ENCODE measurements at places on chromosomes 3 and 15.

- no peak for DNase-seq
Measured at GRCh38 chr3:23748398-23749110, 57.2 kb upstream of the UBE2E1 start.

DNA sequence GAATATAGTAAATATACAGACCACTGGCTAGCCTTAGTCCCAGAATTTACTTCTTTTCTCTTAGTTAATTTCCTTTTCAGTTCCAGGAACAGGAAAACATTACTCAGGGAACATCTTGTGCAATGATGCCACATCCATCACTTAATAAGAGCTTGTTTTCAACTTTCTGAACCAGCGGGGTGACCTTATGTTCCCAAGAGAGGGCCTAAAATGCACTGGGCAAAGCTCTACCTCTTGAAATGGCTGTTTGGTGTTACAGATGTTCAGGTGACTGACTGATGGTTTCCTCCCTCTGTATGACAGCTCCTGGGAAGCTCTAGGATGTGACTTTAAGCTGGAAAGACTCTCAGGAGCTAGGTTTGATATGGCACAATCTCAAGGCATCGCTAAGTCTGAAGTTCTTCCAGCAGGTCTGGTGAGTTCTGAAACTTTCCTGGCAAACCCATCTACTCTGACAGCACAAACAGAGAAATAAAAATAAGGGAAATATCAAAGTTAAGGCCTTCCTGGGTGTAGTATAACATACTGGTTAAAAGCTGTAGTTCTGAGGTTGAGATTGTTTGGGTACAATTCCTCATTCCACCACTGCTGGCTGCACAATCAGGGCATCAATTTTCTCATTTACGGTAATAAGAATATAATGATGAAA lies 98.6 kb downstream of the ZIC1 start:
- DNase-seq = no peak

DNA sequence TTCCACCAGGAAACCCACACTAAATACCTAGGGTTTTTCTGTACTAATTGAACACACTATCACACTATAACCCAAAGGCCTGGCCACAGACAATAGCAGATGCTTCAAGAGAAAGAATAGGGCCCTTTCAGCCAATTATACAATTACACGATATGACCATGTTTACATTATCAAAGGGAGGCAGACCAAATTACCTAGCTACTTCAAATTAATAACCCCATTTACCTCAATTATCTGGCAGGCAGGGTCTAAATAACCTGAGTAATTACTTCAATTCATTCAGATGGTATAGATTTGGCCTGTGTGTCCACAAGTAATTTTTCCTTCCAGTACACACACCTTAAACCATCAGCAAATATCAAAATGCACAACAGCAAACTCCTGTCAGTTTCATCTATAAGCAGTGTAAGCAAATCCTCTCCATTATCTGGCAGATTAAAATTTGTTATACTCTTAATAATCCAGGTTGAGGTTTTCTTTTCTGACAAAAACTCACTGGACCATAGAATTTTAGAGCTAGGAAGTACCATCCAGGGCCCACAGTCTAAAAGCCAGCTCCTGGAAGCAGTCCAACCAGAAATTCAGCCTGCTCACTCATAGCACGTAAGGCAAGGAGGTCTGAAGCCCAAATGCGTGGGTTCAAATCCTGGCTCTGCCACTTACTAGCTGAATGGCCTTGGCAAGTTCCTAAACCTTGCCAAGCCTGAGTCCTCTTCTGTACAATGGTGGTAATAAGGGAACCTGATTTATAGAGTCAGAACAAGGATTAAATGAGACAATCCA lies 51.8 kb downstream of the RFTN1 start:
- DNase-seq = no peak

DNA sequence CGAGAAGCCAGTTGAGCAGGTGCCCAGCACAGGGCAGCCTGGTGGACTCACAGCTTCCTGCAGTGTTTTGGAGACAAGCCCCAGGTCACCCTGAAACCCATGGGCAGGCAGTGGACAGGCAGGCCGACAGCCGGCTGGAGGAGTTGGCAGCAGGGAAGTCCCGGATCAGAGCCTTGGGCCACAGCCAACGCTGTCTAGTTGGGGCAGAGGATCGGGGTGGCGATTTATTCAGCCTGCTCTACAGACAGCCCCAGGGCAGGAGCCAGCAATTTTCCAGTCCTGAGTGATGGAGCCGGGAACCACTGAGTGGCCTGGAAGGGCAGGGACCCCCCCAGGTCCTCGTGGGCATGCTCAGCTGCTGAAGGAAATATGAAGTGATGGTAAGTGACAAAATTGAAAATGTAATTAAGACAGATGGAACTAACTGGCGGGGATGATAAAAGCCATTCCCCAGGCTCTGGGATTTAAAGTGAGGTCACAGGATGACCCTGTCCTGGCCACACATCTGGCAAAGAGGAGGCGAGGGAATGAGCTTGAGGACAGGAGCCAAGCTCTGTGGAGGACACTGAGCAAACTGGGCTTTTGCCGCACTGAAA lies 34.4 kb upstream of the TBC1D21 start:
- DNase-seq = no peak

- DNase-seq = no peak
Measured at GRCh38 chr3:127908202-127908601, 6.8 kb upstream of the KBTBD12 start.

- DNase-seq = no peak
Measured at GRCh38 chr3:3346556-3346955, 167.1 kb upstream of the CRBN start.

GRCh38 chr15:60605879-60606307 lies 127.0 kb upstream of the ICE2 start:
- no peak for DNase-seq

GRCh38 chr15:48946840-48947187 lies 16.9 kb downstream of the SHC4 start:
- DNase-seq = no peak

DNA sequence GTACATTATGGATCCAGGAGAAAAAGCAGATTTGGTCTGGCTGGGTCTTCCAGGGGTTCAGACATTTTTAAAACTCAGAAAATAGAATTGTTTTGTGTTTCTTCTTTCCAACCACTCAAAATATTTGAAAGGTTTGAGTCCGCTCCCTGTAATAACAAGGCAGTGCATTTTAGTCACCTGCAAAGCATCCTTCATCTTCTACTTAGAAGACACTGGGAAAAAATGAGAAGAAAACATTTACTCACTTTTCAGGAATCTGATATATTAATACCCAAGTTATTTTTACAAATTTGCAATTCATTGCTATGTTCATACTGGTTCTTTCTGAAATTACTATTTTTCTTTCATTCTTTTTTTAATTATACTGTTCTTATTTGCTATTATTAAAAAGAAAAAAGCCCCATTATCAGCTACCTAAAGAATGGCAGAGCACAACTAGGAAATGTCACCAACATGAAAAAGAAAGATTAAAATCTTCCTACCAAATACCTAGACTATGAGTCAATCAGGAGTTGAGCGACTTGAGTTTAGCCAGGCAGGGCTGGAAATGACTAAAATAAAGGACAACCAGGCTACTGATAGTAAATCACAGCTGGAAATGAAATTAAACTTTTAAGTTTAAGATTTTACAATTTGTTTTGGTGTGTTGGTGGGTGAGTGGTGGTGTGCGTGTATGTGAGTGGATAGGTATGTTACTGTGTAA lies 280.3 kb upstream of the THBS1 start:
- peak; percentile 54 for DNase-seq

DNA sequence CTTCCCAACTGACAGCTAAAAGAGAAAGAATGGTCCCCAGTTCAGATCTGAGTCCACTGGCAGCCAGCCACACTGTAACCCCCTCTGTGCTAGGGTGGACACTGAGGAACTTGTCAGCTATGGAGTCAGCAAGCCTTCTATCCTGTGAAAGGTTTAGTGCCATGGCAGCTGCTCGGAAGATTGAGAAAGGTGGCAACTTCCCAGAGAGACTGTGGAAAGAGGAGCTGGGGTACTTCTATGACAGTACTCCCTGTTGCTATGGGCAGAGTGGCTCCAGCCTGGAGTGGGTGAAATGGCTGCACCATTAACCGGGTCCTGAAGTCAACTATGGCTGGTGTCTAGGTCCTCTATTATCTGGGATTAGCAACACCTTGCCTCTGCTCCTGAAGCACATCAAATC lies 447.2 kb downstream of the EPHB1 start:
- DNase-seq = no peak

GRCh38 chr3:132352556-132353143 lies 35.4 kb downstream of the ACP3 start:
- DNase-seq = peak; percentile 46

GRCh38 chr3:28940994-28941393 lies 339.9 kb upstream of the RBMS3 start:
- no peak for DNase-seq

- no peak for DNase-seq
Measured at GRCh38 chr15:68997930-68998777, 16.3 kb upstream of the NOX5 start.

GRCh38 chr3:101631098-101631796 lies 45.7 kb downstream of the ZBTB11 start:
- DNase-seq = no peak

GRCh38 chr15:46331546-46331945 lies 696.7 kb downstream of the SQOR start:
- DNase-seq = no peak

GRCh38 chr3:162641317-162641716 lies 1144.7 kb downstream of the OTOL1 start:
- no peak for DNase-seq

DNA sequence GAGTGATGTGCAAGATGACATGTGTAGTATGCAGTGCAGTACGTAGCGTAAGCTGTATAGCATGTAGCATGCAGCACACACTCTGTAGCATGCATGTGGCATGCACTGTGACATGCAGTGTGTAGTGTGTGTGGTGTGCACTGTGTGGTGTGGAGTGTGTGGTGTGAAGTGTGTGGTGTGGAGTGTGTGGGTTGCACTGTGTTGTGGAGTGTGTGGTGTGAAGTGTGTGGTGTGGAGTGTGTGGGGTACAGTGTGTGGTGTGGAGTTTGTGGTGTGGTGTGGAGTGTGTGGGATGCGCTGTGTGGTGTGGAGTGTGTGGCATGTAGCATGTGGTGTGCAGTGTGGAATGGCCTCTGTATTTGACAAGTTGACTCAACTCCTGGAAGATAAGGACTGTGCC lies 39.2 kb downstream of the ROPN1B start:
- no peak for DNase-seq

DNA sequence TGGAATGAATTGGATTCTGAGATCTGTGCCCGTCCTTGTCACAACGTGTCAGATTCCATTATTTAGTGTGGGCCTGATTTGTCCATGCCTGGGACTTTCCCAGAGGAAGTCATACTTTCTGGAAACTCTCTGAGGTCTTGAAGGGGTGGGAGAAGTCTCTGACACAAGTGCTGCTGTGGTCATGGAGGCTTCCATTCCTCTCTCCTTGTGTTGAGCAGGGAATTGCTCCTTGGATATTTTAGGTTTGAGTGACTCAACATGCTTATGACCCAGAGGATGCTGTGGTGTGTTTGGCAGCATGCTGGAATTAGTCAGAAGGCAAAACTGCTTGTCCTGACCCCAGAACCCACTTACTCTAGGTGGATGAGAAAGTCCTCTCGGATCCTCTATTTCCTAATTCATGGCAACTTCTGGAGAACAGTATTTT lies 132.1 kb downstream of the LPP start:
- DNase-seq = peak; percentile 85

- DNase-seq = no peak
Measured at GRCh38 chr3:152436707-152437590, 168.2 kb downstream of the MBNL1 start.

DNA sequence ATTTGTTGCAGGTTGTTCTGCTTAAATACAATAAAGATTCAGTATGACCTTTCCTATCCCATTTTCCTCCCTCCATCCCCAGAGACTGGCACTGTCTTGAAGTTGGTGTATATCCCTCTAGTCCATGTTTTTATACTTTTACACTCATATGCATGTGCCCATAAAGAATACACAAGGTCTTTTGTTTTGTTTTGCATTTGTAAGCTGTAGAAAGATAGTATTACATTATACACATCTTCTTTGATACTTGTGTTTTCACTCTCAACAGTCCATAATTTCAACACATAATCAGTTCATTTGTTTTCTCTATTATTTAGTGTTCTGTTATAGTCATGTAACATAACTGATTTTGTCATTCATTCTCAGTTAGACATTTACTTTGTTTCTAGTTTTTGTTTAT lies 88.7 kb upstream of the AADACL2 start:
- DNase-seq = no peak

- DNase-seq = no peak
Measured at GRCh38 chr15:78995921-78996893, 51.4 kb upstream of the CTSH start.

- peak; percentile 32 for DNase-seq
Measured at GRCh38 chr15:25244731-25245585, 193.9 kb downstream of the UBE3A start.

DNA sequence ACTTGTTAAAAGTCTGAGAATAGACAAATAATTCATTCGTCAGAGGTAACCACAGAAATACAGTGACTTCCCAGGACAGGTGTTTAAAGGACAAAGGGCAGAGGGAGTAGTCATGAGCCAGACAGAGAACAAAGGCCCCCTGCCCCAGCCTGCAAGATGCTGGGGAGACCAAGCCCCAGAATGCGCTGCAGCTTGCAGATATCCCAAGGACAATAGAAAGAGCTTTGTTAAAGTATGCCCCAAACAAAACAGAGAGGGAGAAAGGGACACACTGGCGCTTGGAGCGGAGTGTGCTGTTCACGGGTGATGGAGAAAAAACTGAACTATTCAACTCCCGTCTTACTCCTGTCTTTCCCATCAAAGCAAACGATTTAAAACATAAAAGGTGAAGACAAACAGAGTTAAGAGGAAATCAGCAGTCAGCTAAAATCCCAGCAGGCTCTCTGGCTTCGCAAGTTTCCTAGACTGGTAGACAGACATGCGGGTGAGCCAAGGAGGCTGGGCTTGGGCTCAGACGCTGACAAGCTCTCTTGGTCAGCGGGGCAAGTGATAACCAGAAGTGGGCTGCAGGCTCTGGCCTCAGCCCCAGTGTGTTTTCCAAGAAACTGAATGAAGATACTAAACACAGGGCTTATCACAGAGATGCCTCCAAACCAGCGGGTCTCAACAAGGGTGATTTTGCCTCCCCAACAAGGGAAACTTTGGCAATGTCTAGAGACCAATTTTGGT lies 130.1 kb downstream of the UACA start:
- no peak for DNase-seq

DNA sequence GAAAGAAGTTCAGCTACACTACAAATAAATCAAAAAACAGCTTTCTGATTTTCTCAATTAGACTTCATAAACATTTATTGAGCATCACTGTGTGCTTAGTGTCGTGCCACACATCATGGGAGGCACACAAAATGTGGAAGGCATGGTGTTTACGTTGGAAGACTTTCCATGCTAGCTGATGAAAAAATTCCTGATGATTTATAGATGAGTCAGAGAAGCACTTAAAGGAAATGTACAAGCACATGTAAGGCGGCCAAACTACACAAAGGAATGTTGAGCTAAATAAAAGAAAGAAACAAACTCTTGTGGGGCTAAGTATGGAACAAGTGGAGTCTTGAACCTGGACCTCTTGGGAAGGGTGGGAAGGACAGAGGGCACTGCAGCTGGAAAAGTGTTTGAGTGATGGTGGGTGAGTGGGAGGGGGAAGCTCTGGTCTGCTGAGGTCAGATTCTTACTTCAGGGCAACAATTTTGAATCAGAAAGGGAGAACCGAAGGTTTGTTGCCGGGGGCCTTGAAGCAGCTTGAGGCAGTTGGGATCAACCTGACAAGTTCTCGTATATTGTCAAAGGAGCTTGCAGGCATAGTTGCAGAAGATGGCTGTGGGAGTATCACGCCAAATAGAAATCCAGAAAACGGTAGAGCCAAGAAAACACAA lies 66.9 kb downstream of the FOXB1 start:
- DNase-seq = peak; percentile 87
